Fibroblast of skin of scalp (primary cell): ENCODE measurements at places on chromosomes 1 and 21.

- no peak for DNase-seq
Observed at GRCh38 chr1:111571239-111571638, 48.4 kb upstream of the RAP1A start.

GRCh38 chr1:87136607-87137341 is 191.9 kb upstream of the LMO4 start:
- no peak for DNase-seq

DNA sequence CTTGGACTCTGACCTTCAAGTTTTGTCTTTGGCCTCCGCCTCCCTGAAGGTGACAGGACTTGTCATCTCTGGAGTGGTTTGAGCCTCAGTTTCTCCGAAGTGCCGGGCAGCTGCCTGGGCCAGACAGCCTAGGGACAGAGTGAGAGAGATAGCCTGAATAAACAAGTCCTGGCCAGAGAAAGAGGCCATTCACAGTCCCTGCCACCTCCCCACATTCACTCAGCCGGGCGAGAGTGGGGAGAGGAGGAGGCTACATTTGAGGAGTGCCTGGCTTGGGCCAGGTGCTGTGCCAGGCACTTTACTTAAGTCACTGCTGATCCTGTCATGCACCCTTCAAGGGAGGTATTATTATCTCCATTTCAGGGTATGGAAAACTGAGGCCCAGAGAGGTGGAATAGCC is 3.5 kb downstream of the EXTL1 start:
- no peak for DNase-seq

GRCh38 chr21:26070822-26071425 is 99.6 kb downstream of the APP start:
- peak; percentile 81 for DNase-seq

- no peak for DNase-seq
Observed at GRCh38 chr1:94804442-94804837, 15.7 kb upstream of the SLC44A3 start.

DNA sequence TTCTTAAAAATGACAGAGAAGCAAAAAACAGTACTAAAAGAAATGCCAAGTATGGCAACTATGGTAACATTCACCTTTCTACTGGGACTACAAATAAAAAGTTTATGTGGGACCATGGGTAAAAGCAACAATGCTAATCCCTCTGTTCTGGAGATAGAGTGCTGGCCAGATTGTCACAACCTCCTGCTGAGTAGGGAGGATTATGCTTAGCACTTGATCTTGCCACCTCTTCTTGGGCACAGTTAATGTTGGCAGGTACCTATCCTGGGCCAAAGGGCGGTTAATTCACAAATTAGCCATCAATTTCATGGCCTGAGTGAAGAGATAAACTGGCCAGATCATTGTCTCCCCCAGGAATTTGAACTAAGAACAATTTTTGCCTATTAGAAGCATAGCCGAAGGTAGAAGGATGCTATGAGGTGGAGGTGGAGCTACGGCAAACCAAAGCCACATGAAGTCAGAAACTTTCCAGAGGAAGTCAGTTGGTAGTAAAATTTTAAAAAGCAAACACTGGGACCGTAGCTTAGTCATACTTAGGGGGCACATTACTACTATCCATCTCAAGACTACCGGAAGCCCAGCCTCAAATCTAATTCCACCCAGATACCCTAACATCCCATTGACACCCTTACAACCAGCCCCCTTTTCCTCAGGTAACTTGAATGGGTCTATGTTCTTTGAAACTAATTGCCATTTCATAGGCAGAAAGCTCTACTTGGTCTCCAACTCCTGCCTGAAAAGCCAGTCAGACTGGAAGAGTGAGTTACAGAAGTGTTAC is 2.7 kb downstream of the SCYL3 start:
- no peak for DNase-seq

GRCh38 chr21:37074546-37074945 is 1.5 kb downstream of the TTC3 start:
- no peak for DNase-seq

- peak; percentile 24 for DNase-seq
Observed at GRCh38 chr1:67213164-67213563, 46.9 kb downstream of the IL23R start.

- no peak for DNase-seq
Observed at GRCh38 chr1:5936126-5936525, 56.1 kb downstream of the NPHP4 start.

DNA sequence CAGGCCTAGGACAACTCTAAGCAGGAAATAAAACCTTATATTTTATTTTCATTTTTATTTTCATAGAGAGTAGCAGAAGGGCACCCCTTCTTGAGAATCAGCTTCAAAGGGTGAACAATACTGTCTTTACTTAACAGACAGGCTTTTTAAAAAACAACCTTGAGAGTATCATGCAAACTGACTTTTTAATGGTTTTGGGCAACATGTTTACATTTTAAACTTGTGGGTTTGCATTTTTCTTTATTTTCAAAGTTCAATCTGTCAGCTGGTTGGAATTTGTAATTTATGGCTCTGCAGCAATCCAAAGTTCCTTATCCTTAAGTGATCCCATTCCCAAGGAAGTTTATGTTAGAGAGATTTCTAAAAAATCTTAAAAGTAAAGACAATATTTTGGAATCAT is 392.3 kb upstream of the ADAMTS5 start:
- DNase-seq, result peak; percentile 87

- DNase-seq, result peak; percentile 11
Observed at GRCh38 chr1:108142773-108143394, 57.3 kb downstream of the SLC25A24 start.

- peak; percentile 62 for DNase-seq
Observed at GRCh38 chr1:83931658-83932253, 67.2 kb downstream of the TTLL7 start.

DNA sequence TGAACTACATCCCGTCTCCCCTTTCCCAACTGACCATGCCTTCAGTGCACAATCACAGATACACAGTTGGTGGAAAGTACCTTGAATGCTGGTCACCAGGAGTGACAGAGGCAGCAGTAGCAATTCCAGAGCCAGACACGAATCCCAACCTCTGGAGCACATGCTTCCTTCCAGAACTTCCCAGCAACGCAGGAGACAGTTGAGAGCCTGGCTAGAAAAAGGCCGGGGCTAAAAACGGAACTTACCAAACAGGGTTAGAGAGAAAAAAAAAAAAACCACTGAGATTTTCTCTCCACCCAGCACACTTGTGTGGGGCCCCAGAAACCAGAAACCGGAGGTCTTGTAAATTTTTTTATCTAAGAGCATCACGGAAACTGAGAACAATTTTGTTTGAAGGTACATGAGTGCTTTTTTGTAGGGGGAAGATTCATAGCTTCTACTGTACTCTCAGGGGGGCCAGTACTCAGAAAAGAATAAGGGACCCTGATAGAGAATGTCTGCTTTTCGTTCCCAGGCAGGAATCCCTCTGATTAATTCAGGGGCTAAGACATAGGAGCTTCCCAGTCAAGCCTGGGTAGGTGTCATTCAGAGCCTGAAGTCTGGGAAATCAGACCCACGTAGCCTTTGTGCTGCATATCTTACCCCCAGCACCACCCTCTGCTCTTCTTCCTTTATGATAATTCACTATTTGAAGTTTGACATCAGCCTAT is at the start of gene CD48:
Gene CD48, minus strand, starts transcription at position 221 of the 710 bp plus-strand sequence. Its CDS starts 59 bp downstream, at position 162.
- DNase-seq, result no peak

GRCh38 chr1:225871359-225872074 is 10.7 kb downstream of the TMEM63A start:
- DNase-seq, result no peak

GRCh38 chr1:150995896-150996295 is 10.8 kb downstream of the MINDY1 start:
- DNase-seq, result peak; percentile 41

DNA sequence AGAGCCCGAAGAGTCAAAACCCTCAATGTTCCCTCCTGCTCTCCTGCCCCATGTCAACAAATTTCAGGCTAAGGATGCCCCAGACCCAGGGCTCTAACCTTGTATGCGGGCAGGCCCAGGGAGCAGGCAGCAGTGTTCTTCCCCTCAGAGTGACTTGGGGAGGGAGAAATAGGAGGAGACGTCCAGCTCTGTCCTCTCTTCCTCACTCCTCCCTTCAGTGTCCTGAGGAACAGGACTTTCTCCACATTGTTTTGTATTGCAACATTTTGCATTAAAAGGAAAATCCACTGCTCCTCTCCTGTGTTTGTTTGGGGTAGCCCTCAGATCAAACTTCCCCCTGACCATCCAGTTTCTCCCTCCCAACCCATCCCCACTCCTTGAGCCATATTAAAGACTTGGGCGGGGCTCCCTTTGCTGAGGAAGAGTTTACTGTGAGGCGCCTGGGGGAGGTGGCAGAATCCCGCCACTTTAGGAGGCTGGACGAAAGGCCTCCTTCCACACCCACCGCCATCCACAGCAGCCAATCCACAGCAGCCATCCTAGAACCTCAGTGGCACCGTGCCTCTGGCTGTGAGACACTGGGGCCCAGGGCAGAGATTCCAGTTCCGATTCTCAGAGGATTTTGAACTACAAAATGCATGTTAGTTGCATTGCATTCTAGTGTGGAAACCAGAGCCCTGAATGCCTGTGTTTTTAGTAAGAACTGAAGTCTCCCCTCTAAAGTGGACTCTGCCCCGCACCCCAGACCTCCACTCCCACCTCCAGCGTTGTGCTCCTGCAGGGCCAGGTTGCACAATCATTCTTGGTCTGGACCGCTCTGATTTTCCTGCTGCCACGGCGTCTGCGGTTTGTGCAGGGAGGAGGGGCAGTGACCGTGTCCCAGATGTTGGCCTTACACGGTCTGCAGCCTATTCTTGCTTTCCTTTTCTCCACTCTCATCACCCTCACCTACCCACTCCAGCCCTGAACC is 3.0 kb downstream of the OLFML3 start:
- peak; percentile 90 for DNase-seq

DNA sequence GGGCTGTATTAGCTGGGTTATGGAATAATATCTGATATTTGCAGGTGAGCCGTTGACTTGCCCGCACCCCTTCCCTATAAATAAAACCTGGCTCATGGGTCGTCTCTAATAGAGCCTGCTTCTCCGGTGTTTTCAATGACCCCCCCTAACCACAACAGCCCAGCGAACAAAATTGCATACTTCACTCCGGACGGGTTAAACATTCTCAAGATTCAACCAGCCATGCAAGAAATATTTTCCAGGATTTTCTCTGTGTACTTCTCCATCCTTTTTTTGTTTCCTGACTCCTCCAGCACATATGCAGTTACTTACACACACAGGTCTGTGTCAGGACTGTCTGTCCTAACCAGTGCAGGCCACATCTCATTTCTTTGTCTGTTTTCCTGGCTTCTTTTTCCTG is 267.7 kb downstream of the ZNF648 start:
- no peak for DNase-seq

- DNase-seq, result no peak
Observed at GRCh38 chr1:55061706-55062321, 22.5 kb downstream of the PCSK9 start.

GRCh38 chr1:229716704-229717103 is 90.7 kb downstream of the URB2 start:
- DNase-seq, result no peak

DNA sequence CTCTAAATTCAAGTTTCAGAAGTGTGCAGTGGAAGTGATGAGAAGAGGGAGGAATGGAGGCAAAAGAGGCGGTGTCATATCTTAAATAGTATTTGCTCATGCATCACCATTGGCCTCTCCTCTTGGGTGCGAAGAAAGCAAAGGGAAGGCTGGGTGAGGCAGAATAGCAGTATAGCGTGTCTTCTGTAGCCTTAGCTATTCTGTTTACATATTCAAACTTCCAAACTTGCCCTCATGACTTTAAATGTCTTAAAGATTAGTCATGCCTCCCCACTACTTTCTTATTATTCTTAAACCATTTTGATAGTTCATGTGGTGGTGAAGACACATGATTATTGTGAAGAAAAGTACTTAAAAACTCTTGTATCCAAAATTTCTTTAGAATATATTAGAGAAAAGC is 104.6 kb upstream of the TENT5C start:
- peak; percentile 71 for DNase-seq

DNA sequence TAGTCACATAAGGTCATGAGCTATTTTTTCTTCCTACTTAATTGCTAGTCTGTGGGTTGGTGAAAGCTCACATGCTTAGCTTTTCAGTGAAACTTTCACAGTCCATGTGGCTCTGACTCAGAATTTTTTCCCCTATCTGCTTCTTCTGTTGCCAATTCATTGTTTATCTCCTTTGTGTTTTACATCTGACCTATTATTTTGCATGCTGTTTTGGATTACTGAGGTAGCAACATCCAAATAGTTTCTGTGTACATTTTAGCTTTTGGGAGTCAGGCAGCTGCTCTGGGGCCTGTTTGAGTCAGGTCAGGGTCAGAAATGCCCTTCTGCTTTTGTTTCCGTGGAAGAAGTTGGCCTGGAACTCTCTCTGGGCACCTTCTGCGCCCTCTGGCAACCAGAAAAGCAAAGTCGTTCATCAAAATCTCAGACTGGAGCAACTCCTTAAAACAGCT is 40.0 kb downstream of the ROR1 start:
- no peak for DNase-seq

DNA sequence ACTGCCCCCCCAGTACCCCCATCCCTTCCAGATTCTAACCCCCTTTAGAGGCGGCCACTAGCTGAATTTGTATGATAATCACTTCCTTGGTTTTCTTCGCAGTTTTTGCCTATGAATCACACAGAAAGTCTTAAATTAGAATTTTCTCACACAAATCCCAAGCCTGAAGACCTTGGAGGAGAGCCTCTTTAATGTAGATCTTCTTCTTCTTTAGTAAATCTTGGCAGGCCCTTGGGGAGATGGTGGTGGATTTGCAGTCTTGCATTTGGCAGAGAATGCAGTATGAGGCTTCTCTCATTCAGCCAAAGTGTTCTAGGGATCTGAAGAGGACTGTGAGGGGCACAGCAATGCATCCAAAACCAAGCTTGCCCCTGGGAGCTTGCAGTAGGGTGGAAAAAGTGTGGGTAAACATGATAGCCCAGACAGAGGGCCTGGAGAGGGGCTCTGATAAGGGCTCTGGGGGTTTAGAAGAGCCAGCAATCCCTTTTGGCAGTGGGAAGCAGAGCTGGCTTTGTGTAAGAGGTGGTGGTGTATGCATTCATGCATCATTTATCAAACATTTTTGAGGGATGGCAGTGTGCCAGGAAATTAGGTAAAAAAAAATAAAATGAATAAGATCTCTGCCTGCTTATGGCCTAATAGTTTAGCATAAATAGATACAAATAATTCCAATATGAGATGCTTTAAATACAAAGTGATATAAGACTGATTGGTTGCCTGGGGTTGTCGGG is 7.7 kb upstream of the CDC42 start:
- DNase-seq, result peak; percentile 88

GRCh38 chr1:14603645-14604044 is 5.2 kb downstream of the KAZN start:
- DNase-seq, result no peak

DNA sequence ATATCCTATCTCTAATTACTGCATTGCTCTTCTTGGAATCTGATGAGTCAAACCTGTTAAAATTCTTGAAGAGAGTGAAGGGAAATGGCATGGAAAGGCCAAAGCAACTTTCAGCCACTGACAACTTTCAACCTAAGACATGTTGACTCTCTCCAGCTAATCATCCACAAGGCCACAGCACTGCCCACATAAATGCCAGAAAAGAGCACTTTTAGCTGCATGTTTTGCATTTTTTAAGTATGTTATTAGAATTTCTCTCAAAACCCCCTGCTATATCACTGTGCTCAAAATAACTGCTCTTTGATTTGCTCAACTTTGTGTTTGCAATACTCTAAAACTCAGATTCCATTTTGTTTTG is 352.5 kb downstream of the ADGRL2 start:
- DNase-seq, result peak; percentile 58
